Natural killer cell treated with Interleukin-12 subunit alpha and Interleukin-12 subunit beta and Interleukin-15 and Interleukin-18, amount 100 ng/mL, for 72 hours (primary cell): ENCODE measurements at places on chromosomes 1 and 21.

DNA sequence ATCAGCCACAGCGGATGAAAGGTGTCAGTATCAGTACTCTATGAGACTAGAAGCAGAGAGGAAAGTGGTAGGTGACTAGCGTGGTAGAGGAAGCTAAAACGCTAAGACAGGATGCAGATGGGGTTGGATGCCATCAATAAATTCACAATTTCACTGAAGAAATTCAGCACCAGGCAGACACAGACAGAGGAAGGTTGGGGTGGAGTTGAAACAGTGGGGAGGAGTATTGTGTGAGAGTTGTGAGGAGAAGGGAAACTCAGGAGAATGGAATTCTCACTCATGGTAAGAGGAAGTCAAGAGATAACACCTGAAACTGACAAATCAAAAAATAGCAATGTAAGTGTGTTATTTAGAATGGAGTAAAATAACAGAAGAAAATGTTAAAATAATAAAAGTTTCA is 208.5 kb upstream of the DAB1 start:
- DNase-seq: no peak

DNA sequence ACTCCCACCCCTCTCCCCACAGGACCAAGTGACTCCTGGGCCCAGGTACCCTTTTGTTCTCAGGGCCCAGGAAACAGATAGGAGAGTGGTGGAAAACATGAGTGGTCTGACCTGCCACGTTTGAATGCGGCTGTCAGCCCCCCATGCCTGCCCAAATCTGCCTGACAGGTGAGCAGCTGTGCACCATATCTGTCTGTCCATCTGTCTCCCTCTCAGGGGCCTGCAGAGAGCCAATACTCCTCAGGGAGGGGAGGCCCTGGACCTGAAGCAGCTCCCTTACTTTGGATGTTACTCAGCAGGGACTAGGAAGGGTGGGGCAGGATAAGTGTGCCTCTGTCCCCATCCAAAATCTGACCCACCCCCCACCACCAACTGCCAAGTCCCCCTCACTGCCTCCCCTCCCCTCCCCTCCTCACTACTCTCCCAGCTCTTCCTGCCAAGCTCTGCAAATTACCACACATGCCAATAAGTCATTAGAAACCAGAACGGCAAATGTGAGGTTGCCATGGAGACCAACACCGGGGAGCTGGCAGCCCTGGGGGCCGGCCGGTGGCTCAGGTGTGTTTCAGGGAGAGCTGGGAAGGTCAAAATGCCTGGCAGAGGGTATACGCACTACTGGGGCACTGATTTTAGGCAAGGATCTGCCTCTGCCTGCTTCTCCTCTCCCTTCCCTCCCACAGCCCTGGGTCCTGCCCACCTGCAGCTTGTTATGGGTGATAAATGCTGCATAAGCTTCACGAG is 11.5 kb downstream of the LRRN2 start:
- DNase-seq: peak; percentile 23

DNA sequence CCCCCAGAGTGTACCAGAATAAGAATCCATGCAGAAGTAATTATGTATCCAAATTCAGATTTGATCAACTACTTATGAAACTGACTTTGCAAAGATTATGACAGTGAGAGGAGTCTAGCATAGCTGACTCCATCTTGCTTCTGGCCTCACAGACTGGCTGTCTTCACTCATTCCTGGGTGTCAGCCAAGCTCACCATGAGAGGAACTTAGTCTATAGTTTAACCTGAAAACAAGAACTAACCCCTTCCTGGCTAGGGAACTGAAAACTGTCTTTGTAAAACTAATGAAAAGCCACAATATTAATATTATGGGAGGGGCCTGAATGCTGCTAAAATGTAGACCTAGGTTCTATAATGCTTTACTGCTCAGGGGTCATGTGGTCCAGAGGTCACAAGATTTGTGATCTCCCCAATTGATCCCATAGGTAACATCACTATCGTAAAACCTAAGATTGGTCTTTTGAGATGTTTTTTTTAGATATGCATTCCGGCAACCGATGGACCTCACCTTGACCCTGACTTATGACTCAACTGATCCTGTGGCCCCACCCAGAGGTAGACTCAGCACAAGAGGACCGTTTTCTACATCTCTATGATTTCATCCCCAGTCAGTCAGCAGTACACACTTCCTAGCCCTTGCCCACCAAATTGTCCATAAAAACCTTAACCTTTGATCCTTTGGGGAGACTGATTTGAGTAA is 55.2 kb downstream of the ATP1B1 start:
- no peak for DNase-seq

- DNase-seq: no peak
These were observed at the start of gene DCDC2B for GRCh38 chr1:32208891-32209328. TSS of gene DCDC2B (plus strand) at chr1:32209089. CDS start at chr1:32209094, 5 bp downstream.

- DNase-seq: no peak
These were observed 109.8 kb downstream of the PATJ start for GRCh38 chr1:61851849-61852669.

- no peak for DNase-seq
These were observed 19.5 kb downstream of the SLC1A7 start for GRCh38 chr1:53122961-53123413.

GRCh38 chr21:45256021-45256911 is 31.4 kb downstream of the POFUT2 start:
- no peak for DNase-seq

- no peak for DNase-seq
These were observed 112.5 kb upstream of the GFI1 start for GRCh38 chr1:92599184-92599583.

GRCh38 chr1:181038399-181038873 is 4.7 kb downstream of the MR1 start:
- no peak for DNase-seq

- DNase-seq: no peak
These were observed 470 bp downstream of the TNR start for GRCh38 chr1:175742790-175743459.

DNA sequence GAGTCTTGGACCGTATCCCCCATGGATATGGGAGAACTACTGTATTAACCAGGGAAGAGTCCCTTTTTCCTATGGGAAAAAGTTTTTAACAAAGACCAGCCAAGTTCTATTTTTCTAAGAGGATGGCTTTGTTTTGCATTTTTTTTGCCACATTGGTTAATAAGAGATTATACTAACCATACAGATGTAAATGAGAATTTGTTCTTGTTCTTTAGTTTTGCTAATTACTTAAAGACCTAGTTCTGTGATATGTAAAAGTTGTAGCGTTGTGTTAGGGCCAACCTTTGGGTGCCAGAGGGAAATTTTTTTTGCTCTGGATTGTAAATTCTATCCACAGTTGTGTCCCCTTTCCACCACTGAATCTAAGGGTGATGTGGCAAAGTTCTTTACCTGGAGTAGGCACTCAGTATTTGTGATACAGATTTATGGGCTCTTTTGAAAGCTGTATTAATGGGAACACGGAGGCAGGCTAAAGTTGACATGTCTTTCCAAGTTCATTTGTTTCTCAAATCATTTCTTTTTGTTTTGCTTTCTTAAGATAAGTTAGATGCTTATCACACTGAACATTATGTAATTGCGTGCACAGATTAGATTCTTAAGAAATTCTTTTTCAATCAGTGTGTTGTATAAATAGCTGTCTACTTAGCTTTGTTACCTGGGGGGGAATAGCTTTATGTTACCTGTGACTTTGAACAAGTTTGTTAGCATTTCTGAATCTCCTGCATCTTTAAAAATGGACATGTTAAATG is 2.9 kb downstream of the SOAT1 start:
- no peak for DNase-seq

DNA sequence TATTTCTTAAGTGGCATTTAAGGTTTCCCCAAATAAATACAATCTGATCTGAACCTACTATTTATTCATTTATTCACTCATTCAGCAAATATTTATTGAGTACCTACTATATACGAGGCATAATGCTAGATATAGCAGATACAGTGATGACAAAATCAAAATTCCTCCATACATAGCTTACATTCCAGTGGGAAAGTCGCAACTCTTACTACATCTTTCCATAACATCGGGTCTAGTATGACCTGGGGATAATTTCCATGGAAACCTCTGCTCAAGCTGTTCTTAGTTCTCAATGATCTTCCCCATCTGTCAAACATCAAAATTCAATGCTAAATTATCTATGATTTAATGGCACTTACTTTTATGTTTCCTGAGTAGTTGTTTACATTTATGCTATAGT is 70.8 kb upstream of the PRKACB start:
- no peak for DNase-seq

GRCh38 chr1:42999308-42999707 is 40.6 kb upstream of the SLC2A1 start:
- DNase-seq: no peak

- DNase-seq: no peak
These were observed 8.1 kb upstream of the CITED4 start for GRCh38 chr1:40870135-40870728.

DNA sequence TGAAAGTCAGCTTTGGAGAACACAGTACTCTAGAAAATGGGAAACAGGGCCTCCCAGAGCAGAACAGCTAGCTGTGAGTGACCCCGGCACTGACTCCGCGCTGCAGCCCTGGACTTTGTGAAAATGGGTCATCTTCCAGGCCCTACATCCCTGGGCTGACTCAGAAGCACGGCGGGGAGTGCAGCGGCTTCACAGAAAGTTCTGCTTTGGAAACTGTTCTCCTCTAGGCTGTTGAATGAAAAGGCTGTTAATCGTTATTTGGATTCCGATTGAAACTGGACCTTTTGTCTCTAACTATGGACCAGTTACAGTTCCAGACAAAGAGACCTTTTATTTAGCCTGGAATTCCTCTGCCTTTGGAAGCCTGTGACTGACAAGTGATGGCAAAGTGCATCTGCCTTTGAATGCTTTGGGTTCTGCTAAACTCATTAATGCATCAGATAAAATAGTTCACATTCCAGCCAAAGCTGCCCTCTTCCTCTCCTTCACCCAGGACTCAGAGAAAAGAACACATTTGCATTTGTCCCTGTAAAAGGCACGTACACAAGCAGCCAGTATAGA is 144.9 kb upstream of the HOOK1 start:
- no peak for DNase-seq

- no peak for DNase-seq
These were observed 2.3 kb downstream of the LYPLA2 start for GRCh38 chr1:23793018-23793781.

DNA sequence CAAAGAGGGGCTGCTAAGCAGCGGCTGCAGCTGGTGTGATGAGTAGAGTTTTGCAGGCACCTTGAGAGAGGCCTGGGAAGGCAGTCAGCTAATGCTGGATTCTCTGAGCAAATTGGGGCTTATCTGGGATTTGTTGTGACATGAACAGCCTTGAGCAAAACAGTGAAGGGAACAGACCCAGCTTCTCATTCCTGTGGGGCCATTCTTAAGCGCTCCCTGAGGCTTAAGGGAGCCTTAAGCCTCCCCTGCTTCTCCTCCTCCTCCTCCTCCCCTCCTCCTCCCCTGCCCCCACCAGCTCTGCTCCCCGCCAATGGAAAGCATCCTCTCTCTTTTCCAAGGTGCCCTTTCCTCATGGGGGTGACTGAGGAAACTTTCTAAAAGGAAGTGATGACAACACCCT is 21.3 kb downstream of the HMGCS2 start:
- DNase-seq: no peak

DNA sequence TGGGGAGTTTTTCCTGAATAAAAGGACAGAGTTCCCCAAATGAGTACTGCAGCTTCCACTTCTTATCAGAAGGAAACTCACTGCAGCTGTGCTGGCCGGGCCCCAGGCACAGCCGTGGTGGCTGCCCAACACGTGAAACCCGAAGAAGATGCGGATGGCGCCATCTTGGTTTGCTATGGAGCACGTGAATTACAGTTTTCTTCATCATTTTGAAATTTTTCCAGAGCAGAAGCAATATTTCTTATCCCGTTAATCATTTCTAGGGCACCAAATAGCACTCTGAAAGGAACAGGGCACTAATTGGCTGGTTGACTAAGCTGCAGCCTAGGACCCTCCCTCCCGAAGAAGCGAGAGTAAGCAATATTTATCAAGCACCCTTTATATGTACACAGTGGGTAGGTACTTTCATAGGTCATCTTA is 63.2 kb upstream of the EPS8L3 start:
- DNase-seq: no peak

DNA sequence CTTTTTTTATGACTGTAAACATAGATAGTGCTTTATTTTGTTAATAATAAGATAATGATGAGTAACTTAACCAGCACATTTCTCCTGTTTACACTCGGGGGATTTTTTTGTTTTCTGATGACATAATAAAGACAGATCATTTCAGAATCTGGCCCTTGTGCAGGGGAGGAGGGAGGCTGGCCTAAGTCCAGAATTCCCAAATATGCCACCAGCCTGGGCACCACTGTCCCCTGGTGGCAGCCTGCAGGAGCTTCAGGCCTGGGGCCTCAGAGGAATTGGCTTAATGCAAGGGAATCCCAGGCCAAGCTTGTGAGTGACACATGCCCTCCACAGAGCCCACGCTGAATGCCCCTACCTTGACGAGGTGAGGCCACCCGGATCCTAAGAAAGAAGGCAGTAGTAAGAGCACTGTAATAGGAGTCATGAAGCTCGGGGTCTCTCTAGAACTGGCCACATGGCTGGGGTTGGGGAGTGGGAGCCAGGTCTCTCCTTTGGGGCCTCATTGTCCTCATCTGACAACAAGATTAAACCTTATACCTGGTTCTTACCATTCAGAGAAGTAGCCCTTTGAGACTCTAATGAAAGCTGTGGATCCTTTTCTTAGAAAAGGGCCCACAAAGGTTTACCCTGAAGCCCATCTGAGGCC is 24.1 kb downstream of the ETNK2 start:
- DNase-seq: no peak

DNA sequence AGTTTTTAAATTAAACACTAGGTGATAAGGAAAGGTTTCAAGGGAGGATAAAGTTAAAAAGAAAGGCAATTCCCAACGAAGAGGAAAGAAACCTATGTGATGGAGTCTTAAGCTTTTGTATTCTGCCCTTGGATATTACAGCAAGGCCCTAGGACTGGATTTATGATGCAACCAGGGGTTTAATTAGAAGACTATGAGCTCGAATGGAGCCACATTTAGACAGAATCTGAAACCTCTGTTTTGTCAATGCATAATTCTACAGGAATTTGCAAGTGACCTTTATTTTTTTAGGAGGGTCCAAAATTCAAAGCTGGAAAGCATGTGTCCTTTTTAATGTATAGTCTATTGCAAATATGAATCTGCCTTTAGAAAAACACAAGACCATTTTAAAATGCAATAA is 37.9 kb downstream of the TGFB2 start:
- no peak for DNase-seq

GRCh38 chr1:167196166-167196565 is 24.5 kb upstream of the POU2F1 start:
- no peak for DNase-seq

DNA sequence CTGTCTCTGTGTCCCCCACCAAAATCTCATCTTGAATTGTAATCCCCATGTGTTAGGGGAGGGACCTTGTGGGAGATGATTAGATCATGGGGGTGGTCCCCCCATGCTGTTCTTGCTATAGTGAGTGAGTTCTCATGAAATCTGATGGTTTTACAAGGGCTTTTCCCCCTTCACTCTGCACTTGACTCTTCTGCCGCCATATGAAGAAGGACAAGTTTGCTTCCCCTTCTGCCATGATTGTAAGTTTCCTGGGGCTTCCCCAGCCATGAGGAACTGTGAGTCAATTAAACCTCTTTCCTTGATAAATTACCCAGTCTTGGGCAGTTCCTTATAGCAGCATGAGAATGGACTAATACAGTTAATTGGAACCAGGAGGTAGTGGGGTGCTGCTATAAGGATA is 137.1 kb upstream of the RAB4A start:
- no peak for DNase-seq

- no peak for DNase-seq
These were observed 57.6 kb downstream of the MAN1C1 start for GRCh38 chr1:25673962-25674806.
